ENCODE measurements at places on chromosomes 2 and 18. TPM values are rescaled to one million over a fixed set of nuclear protein-coding genes. Genes with fewer than 3 reads are reported as not detected.

The VRK2 gene
- 29.4 TPM for total RNA-seq

The SERPINB13 gene
- not detected for total RNA-seq

The LYG2 gene
- not detected for total RNA-seq

The UGP2 gene
- 221 TPM for total RNA-seq

The B4GALT6 gene
- 2.9 TPM for total RNA-seq

The SLC4A5 gene
- total RNA-seq = under 0.01 TPM

The KCNE4 gene
- total RNA-seq = 13.4 TPM

The ITGA6 gene
- total RNA-seq = 58.0 TPM

The TTC21B gene
- total RNA-seq = 34.5 TPM

The NETO1 gene
- total RNA-seq = 0.64 TPM

The HES6 gene
- total RNA-seq = 2.2 TPM

The TUBA3E gene
- total RNA-seq = not detected

The GAD1 gene
- total RNA-seq = not detected

The VAMP8 gene
- 3.5 TPM for total RNA-seq

The TBR1 gene
- total RNA-seq = under 0.01 TPM

The ANKRD30B gene
- total RNA-seq = 1.9 TPM

The RUFY4 gene
- not detected for total RNA-seq

The PRKAG3 gene
- total RNA-seq = not detected

The TPRKB gene
- 20.6 TPM for total RNA-seq

The CLIP4 gene
- 61.5 TPM for total RNA-seq

The HOXD9 gene
- 10.6 TPM for total RNA-seq

The TLX2 gene
- total RNA-seq = not detected

The CCDC85A gene
- total RNA-seq = 2.3 TPM

The RAB6C gene
- total RNA-seq = under 0.01 TPM

The TMEM163 gene
- total RNA-seq = not detected

The MREG gene
- total RNA-seq = 1.3 TPM

The CRYBA2 gene
- total RNA-seq = not detected

The EIPR1 gene
- total RNA-seq = 23.8 TPM

The CDK15 gene
- 3.5 TPM for total RNA-seq

The MAB21L4 gene
- total RNA-seq = not detected

The FBXO48 gene
- total RNA-seq = 0.32 TPM

The TTN gene
- total RNA-seq = under 0.01 TPM

The PSTPIP2 gene
- 8.7 TPM for total RNA-seq

The SERPINB10 gene
- total RNA-seq = not detected

The INPP4A gene
- 26.8 TPM for total RNA-seq

The SLC39A6 gene
- total RNA-seq = 83.4 TPM

The UGGT1 gene
- 75.1 TPM for total RNA-seq

The LIMS3 gene
- total RNA-seq = 14.2 TPM

The LINC00305 gene
- total RNA-seq = not detected

The CYS1 gene
- total RNA-seq = 1.6 TPM

The REG3G gene
- not detected for total RNA-seq

The TMSB10 gene
- total RNA-seq = 3,561 TPM

The CXCR1 gene
- not detected for total RNA-seq

The TIA1 gene
- total RNA-seq = 114 TPM

Data from fibroblast of villous mesenchyme (primary cell).